Stimulated activated CD4-positive, alpha-beta T cell treated with anti-CD3 and anti-CD28 coated beads, Interleukin-2, amount 100 ng/mL, for 48 hours (primary cell): ENCODE measurements at places on chromosomes 16 and 17.

DNA sequence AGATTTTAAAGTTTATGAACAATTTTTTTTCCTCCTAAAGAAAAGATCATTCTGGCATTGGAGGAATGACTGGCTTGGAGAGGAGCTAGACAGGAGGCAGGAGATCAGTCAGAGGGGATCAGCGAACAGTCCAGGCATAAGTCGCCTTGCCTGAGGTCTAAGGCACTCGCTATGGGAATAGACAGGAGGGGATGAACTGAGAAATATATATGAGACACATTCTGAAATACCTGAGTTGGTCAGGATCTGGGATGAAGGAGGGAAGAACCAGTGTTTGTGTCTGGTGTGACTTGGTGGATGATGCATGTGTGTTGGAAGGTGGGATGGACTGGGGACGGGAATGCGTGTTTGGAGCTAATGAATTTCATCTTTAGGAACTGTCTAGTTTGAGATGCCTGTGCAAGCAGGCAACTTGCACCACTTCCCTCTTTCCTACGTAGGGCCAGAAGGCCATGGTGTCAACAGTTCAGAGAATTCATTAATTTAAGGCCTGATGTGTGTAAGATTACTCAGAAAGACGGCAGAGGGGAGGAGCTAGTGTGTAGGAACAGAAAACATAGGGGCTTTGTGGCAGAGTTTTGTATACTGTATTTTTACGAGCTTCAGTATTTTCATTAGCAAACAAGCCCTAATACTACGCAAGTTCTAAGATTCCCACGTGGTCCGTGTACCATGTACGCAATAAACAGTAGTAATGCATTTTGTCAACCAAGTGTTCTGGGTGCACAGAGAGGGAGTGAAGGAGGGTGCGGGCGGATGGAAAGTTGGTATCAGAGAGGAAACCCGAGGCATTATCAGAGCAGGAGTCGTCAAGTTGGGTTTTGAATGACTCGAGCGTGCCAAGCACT is 825 bp downstream of the HEATR6 start:
- no peak for DNase-seq

GRCh38 chr16:83136419-83136818 is 509.6 kb downstream of the CDH13 start:
- no peak for DNase-seq

GRCh38 chr16:4131621-4132020 is 15.4 kb upstream of the ADCY9 start:
- DNase-seq: no peak

DNA sequence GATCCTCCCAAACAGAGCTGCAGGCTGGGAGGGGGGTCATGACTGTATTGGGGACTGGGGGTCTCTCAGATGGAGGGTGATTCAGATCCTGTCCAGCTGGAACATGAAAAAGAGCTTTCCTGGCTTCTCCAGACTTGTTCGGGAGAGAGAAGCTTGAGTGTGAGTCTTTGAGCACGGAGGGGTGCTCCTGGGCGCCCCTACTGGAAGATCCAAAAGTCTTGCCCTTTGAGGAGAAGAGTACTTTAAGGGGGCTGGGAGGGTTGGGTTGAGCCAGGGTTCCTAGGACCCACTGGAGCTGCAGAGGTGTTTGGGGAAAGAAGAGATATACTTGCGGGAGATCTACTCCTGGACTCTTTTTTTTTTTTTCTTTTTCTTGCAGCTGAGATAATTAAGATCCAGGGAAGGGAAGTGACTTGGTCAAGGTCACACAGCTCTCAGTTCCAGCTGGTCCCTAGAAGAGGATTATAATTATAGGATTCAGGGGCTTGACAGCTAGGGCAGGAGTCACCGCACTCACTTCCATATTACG is 8.4 kb downstream of the RARA start:
- no peak for DNase-seq

DNA sequence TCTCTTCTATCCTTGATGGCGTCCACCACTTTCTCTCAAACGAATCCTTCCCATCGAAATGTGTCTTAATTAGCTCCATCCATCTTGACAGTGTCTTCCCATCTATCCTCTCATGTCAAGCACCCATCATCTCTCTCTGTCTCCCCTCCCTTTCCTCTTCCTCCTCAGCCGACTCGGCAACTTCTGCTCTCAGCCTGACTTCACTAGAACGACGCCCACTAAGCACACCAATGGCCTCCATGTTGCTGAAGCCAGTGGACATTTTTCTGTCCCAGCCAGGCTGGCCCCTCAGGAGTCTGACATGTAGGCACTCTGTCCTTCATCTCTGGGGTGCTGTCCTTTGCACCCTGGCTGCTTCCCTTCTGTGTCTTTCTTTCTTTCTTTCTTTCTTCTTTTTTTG is 2.5 kb upstream of the SPATA20 start:
- DNase-seq: no peak

- no peak for DNase-seq
These were observed 36.0 kb upstream of the MED13 start for GRCh38 chr17:62101090-62101489.

DNA sequence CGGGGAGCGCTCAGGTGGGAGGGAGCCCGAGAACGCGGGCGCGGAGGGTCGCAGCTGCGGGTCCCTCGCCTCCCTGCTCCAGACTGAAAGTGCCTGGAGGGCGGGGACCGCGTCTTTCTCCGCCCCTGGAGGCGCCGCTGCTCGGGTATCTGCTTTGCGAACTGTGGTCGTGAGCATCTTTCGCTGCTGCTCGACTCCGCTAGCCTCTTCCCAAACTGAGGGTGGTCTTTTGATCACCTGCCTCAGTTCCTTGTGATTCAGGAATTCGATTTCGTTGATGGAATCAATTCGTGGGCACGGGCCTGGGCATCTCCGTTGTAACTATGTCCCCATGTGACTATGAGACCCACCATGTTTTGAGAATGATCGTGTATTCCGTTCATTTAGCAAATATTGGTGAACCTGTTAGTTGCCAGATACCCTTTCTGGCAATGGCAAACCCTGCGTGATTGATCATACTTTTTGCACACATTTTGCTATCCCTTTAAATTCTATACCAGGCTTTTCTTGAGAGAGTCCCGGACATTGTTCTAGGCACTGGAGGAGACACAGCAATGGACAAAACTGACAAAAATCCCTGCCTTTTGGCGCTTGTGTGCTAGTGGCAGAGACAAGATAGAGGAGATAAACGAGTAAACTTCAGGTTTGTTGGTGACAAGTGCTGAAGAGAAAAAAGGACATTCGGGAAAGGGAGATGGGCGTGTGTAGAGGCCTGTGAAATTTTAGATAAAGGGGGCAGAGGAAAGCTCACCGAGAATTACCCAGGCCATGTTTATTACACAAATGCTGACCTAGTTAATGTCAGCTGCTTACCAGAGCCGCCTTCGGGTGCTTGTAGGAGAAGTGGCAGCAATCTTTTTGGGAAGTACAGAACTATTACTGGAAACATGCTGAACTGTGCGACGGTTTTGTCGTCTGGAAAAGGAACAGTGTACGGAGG is 948 bp downstream of the UTP18 start:
- DNase-seq: no peak

GRCh38 chr17:50288306-50288705 is 14.0 kb downstream of the TMEM92 start:
- DNase-seq: no peak

DNA sequence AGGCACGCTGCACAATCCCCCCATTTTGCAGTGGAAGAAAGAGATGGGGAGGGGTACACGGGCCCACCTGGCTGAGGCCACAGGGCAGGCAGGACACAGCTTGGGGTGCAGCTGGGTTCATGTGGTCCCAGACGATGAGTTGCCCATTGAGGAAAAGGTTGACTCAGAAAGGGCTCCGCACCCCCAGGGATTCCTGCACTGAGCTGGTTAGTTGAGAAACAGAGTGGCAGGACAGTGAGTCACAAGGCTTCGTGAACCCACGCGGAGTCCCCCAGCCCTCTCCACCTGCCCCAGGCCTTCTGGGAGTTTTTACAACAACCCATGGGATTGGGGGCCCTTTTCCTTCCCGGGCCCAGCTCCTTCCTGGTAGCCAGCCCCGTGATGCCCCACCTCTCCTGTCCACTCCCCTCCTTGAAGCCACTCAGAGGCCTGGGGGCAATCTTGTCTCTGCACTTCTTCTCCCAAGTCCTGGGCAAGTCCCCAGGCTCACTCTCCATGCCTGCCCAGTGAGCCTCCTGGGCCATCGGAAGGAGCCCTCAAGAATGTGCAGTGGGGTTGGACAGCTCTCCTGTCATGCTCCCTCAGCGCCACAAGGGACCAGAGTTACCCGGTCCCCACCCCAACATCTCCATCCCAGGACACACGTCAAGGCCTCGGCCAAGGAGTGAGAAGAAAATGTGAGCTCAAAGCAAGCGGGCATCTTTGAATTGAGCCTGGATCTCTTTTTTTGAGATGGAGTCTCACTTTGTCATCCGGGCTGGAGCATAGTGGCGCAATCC is 251.2 kb downstream of the PARN start:
- DNase-seq: no peak

- DNase-seq: no peak
These were observed 483.1 kb upstream of the ZFHX3 start for GRCh38 chr16:73531021-73531420.

GRCh38 chr16:67525176-67525860 is 3.3 kb upstream of the RIPOR1 start:
- no peak for DNase-seq

GRCh38 chr17:44878627-44879221 is 20.5 kb downstream of the EFTUD2 start:
- no peak for DNase-seq

GRCh38 chr16:77675464-77676324 is 46.6 kb upstream of the NUDT7 start:
- peak; percentile 61 for DNase-seq

GRCh38 chr17:37446027-37446426 is 39.3 kb downstream of the TADA2A start:
- no peak for DNase-seq

- no peak for DNase-seq
These were observed 16.1 kb upstream of the ARHGAP44 start for GRCh38 chr17:12773153-12773552.

DNA sequence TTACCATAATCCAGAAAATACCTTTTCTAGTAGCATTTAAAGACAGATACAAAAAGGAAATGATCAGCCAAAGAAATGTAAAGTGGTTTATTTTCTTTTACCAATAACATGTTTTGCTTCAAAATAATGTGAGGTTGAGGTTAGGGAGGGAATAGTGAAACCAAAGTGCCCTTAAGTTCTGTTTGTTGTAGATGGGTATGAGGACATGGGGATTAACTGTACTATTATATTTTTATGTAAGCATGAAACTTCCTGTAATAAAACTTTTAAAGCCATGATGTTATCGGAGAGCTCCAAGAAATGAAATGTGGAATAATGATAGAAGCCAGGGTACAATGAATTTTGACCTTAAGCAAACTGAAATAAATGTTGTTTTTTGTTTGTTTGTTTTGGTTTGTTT is 9.9 kb downstream of the C16orf46 start:
- no peak for DNase-seq

DNA sequence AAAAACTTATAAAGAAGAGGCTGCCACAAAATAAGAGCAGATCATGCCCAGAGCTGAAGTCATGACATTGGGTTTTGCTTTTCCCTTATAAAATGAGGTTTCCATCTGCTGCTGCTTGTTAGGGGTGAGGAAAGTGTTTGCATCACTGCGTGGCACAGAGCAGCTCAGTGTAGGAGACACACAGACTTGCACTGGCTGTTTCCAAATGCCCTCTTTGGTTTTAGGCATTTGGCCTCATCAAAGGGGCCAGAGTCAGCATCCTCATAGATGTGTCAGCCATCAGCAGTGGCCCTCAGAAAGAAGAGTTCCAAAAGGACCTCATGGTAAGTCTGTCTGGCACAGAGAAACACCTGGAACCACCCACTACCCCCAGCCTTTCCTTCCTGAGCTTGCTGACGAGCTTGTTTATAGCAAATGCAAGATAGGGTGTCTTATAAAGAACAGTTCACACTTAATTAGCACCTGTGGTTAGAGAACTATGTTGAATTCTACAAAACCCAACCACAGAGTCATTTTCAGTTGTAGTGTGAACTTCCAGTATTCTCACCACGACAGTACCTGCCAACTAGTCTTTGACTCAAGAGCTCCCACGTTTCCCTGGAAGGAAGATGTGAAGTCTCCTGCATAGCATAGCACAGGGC is 17.0 kb downstream of the VWA3A start:
- DNase-seq: no peak

DNA sequence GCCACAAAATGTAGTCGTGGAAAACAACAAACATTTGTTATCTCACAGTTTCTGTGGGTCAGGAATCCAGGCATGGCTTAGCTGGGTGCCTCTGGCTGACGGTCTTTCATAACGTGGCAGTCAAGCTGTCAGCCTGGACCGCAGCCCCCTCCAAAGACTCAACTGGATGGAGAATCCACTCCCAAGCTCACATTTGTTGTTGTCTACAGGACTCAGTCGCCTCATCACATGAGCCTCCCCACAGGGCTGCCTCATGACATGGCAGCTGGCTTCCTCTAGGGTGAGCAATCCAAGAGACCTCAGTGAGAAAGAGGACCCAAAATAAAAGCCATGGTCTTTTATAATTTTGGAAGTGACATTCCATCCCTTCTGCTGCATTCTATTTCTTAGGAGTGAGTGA is 34.7 kb upstream of the AKAP1 start:
- DNase-seq: no peak

DNA sequence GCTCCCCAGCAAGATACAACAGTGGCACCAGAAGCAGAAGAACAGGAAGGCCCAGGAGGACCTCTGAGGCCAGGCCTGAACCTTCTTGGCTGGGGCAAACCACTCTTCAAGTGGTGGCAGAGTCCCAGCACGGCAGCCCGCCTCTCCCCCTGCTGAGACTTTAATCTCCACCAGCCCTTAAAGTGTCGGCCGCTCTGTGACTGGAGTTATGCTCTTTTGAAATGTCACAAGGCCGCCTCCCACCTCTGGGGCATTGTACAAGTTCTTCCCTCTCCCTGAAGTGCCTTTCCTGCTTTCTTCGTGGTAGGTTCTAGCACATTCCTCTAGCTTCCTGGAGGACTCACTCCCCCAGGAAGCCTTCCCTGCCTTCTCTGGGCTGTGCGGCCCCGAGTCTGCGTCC is 11.9 kb downstream of the CES3 start:
- no peak for DNase-seq

DNA sequence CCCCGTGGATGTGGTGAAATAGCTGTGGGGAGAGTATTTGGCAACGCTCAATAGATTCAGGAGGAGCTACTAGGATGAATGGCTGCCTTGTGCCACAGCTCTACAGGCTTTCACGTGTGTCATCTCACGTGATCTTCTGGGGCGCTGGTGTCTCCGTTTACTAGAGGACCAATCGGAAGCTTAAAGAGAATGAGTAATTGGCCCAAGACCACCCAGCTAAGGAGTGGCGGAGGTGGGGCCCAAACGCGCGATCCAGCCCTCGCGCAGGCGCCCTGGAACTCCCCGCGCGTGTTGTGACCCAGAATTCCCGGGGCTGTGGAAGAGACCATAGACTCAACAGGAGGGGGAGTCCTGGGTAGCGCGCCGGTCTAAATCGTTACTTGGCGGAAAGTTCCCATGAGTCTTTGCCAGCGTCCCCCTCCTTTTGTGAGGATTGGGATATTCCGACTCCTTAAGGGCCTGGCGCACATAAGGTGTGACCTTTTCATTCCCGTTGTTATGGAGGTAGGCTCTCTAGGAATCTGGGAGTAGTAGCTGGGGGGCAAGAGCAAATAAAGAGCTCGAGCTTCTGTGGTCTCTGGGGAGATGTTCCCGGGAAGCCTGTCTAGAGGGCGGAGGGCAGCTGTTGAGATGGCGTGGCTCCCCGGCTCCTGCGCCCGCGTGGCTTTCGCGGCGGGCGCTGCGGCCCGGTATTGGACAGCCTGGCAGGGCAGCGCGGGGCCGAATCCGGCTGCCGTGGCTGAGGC is 23.4 kb downstream of the TRPV2 start:
- DNase-seq: peak; percentile 92
